ENCODE measurements at places on chromosomes 7 and 10.

GRCh38 chr7:47303014-47303694 lies 278.8 kb downstream of the TNS3 start:
- no peak for DNase-seq

GRCh38 chr7:2882111-2882510 lies 38.0 kb upstream of the GNA12 start:
- DNase-seq, result no peak

DNA sequence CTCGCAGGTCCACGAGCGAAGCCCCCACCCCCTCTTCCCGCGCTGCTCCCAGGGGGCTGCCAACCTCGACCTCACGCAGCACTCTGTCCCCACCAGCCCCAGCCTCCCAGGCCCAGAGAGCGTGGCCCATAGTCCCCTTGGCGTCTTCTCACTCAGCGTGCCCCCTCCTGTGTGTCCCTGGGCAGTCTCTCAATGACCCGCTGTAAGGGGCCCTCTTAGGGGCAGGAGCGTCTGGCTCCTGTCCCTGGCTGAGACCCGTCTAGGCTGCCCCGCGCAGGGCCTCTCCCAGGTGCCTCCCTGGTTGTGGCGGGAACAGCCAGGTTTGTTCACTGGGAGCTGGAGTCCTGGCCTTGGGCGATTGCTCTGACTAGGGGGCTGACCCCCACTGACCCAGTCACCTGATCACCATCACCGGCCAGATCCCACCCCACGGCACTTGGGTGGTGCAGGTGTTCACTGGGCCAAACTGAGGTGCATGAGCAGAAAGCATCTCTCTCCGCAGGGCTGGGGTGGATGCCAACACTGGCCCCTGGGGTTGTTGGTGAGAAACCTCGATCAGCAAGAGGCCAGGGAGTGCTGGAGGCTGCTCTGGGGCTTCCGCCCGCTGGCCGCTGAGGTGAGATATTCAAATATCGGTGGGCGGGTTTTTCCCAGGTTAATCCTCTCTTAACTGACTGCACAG lies 12.6 kb upstream of the WDFY4 start:
- no peak for DNase-seq

GRCh38 chr7:48416327-48416908 lies 245.2 kb downstream of the ABCA13 start:
- no peak for DNase-seq

GRCh38 chr7:54663186-54663585 lies 95.8 kb downstream of the SEC61G start:
- DNase-seq, result no peak

DNA sequence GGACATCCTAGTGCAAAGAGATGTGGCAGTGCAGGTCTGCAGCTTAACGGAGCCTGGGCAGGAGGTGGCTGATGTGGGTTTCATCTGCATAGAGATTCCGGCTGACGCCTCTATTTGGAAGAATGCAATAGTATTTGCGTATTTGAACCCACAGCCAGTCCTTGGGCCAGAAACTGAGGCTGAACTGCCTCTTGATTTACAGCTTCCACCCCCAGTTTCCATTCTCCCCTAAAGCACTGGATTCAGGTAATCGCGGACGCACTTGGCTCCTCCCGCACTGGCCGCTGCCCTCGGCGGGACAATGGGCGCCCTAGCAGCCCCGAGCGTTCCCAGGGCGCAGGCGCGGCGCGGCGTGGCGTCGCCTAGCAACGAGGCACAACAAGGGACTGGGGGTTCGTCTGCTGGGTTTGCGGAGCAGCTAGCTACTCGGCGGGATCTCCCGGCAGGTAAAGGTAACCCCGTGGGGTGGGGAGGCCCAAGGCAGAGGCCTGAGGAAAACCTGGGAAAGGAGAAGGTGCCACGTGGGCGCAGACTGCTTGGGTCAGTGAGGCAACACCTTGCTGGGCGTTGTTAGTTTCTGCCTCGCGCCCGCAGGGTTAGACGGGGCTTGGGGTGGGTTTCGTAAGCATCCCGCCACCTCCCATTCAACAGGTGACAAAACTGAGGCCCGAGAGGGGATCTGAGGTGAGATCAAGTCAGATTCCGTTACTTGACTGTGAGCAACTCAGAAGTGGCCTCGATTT lies at the start of gene ARMC3:
ARMC3 (plus strand) TSS at position 393 of the 743 bp plus-strand sequence. CDS start 3,944 bp downstream, outside the sequence.
- peak; percentile 78 for DNase-seq

- no peak for DNase-seq
Observed at GRCh38 chr7:75716992-75717626, 21.6 kb downstream of the HIP1 start.

- DNase-seq, result no peak
Observed at GRCh38 chr7:117949232-117949631, 76.0 kb upstream of the CTTNBP2 start.

GRCh38 chr7:82241356-82241755 lies 202.2 kb downstream of the CACNA2D1 start:
- DNase-seq, result no peak

DNA sequence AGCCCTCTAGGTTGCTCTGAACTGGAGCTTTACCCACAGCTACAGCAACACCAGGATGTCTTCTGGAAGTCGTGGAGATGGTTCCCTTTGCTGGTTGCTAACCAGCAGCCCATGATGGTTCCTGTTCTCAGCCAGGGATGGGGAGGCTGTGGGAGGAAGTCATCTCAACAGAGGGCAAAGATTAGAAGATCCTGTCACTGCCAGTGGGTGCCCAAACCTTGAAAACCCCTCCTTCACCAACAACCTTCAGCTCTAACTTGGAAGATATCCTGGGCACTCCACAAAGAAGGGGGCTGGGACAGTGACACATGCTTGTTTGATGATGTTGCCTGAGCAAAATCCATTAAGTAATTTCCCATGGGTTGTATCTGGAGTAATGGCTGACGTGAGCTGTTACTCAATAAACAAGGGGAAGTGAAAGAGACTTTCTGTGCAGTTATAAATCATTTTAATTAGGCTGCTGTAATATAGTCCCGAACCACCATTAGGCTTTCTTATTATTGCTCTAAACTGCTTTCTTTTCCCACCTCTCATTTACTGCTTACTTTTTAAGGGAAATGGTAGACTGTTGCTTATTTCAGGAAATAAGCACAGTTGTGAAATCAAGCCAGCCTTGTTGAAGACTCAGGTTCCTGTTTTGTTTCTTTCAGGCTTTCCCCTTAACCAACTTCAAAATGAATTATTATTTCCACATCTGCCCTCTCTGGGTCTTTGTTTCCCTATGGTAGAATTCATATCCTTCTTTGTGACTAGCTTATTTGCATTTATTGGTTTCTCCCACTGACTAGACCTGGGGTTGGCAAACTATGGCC lies 124.8 kb downstream of the PPP1R17 start:
- DNase-seq, result peak; percentile 46

GRCh38 chr10:31399631-31400030 lies 80.6 kb downstream of the ZEB1 start:
- no peak for DNase-seq

- DNase-seq, result no peak
Observed at GRCh38 chr7:68492359-68492690, 1106.0 kb upstream of the AUTS2 start.

DNA sequence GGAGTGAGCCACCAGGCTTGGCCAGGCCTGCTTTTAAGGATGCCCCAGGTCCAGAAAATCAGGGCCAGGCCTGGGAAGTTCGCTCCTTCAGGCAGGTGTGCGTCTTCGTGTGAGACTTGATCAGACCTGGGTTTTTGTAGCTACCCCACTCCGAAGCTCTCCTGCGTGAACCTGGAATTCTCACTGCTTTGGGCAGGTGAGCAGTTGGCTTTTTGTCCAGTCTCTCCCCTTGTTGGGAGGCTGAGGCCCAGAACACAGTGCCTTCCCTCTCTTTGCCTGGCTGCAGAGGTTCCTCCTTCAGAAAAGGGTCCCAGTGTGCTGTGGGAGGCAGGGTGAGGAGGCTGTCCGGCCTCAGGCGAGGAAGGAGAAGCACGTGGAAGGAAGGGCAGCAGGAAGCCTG lies 27.3 kb downstream of the ZNF783 start:
- DNase-seq, result no peak

- no peak for DNase-seq
Observed at GRCh38 chr7:50227726-50228125, 76.8 kb upstream of the IKZF1 start.

DNA sequence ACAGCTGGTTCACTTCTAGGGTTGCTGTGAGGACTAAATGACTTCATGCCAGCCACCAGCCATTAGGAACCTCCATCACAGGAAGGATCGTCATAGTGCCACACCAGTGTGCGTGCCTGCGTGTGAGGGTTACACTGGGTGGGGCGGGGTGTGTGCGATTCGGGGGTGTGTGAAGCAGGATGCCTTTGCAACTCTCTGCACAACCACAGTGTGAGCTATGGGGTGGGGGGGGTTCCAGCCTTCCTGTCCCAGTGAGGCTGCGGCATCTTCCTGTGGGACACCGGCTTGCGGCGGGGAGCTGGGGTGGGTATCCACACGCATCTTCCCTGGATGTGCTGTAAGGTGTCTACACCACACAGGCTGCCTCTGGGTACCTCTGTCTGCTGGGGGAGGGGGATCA lies 6.9 kb upstream of the ELFN1 start:
- peak; percentile 5 for DNase-seq

DNA sequence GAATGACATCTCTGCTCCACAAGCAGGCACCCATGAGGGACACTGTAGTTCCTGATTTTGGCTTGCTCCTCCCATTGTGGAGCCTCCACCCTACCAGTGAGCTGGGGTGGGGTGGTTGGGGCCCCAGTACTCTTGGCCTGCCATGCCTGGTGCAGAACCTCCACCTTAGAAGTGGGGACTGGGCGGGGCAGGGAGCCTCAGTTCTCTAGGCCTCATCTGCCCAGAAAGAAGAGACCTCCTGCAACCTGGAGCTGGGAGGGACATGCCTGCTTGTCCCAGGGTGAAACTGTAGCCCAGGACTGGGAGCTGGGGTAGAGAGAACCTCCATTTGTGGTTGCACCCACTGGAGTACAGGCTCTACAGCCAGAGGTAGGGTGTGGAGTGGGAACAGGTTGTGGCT lies 14.4 kb downstream of the RAMP3 start:
- no peak for DNase-seq

DNA sequence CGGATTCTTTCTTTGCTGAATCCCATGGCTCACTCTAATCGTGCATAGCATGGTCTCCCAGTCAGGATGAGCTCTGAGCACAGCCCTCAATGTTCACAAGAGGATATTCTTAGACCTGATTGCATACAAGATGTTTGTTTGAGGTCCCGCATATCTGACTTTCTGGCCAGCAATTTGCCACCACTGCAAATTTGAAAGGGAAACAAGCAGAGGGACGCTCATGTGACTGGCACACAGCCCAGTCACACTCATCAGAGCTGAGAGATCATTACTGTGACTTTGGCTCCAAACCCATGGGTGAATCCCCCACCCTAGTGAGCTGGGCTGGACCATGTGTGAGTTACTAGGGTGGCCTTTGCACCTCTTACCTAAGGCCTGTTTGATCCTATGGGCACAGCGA lies 9.9 kb downstream of the TAS2R41 start:
- DNase-seq, result no peak

All from CD4-positive, alpha-beta T cell treated with Interferon alpha-2 for 1 hour (primary cell).